Hematopoietic multipotent progenitor cell treated with erythropoietin and hydrocortisone succinate and interleukin-3 and kit ligand, for 4 days (in vitro differentiated cells): ENCODE measurements at places on chromosomes 3 and 15.
A peak's percentile ranks its signal among the peaks of the same experiment; 100 is the strongest.

DNA sequence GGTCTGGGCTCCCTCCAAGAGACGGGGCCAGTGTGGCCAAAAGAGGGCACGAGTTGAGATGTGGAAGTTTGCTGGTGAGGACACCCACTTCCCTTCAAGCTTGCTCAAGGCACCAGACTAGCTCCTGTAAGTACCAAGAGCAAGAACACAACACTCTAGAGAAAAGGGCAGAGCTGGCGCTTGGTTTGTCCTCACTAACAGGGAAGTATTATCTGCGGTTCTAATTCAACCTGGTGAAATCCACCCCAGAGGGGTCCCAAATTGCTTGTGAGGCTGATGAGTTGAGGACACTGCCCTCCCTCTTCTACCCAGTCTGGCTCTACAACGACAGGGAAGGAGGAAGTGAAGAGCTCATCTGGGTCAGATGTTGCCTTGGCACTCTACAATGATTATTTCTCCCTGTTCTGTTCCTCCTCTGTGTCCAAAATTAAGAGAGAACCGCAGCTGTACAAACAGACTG is 16.9 kb upstream of the FSIP1 start:
- no peak for DNase-seq

GRCh38 chr15:90650117-90650955 is 66.8 kb upstream of the BLM start:
- DNase-seq: peak; percentile 66

- no peak for DNase-seq
Observed at GRCh38 chr3:160159806-160160205, 65.4 kb upstream of the C3orf80 start.

DNA sequence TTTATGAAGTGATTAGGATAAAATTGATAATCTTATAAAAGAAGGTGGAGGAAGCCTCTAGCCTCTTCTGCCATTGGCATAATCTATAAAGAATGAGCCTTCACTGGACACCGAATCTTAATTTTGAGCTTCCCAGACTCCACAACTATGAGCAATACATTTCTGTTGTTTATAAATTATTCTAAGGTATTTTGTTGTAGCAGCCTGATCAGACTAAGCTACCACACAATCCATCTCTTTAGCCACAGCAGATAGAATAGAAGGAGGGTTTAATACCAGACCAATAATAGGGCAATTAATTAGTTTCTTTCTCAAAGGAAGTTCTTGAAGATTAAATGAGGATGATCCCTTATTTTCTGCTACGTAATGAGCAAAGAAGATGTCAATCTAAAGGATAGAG is 33.3 kb downstream of the SUCNR1 start:
- DNase-seq: no peak

DNA sequence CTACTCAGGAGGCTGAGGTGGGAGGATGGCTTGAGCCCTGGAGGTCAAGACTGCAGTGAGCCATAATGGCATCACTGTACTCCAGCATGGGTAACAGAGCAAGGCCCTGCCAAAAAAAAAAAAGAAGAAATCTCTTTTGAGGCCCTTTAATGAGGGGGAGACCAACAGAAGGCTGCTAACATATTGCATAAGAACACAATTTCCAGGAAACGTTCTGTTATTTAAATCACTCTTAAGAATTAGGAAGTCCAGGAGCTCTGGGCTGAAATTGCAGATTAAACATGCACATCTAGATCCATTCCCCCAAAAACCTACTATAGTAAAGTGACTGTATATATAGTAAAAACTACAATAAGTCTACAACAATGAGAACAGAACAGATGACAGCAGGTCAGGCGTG is 16.1 kb upstream of the BLM start:
- peak; percentile 83 for DNase-seq
